ENCODE measurements at places on chromosomes 2 and 18. TPM values are rescaled to one million over a fixed set of nuclear protein-coding genes. Genes with fewer than 3 reads are reported as not detected.

The RNF181 gene
- total RNA-seq: 81.2 TPM

The CCDC121 gene
- 7.6 TPM for total RNA-seq

The IL1R2 gene
- 3.0 TPM for total RNA-seq

The GALR1 gene
- not detected for total RNA-seq

The FARSB gene
- total RNA-seq: 20.1 TPM

The KCNIP3 gene
- 6.2 TPM for total RNA-seq

The SCTR gene
- total RNA-seq: 0.59 TPM

DNA sequence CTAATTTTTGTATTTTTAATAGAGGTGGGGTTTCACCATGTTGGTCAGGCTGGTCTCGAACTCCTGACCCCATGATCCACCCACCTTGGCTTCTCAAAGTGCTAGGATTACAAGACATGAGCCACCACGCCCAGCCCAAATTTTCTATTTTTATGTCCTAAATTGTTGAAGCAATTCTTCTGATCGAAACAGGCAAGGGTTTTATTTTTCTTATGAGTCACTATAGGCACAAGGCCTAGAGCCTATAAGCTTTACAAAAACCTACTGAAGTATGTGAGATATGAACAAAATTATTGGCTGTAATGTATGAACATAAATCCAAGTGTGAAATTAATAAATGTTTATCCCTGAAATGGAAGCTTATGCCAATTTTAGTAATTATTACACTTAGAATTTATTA, 464.2 kb upstream of the NRP2 start:
- no peaks in the 10 kb centered on the region for H3K27me3 ChIP-seq
- no peaks in the 10 kb centered on the region for H3K36me3 ChIP-seq
- no peak for DNase-seq

DNA sequence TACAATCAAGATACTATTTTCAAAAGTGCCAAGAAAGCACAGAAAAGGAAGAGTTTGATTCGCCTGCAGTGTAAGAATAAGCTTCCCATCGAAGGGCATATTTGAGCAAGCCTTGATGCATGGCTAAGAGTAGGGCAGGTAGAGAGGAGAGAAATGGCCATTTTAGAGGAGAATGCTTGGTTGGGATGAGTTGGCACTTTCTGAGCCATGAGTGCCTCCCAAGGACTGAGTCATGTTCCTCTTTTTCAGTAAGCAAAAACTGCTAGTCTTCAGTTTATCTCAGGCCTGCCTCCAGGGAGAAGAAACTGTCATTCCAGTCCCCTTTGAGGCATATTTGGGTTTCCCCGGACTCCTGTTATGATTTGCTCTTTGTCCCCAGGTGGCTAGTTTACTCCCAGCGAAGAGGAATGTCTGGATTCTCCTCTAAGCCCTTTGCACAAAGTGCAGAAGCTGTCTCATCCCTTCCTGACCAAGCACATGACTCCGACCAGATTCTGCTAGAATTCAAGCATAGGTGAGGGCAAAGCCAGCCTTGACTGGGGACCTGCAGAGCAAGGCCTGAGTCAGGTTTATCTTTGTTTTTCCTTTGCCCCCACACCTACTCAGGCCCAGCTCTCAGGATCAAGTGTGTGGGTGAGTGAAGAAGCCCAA, 115.2 kb downstream of the TTC32 start:
- no peak for DNase-seq
- no peak overlapping the region for H3K27ac ChIP-seq
- peaks cover 12% of the 10 kb centered on the region for H3K4me1 ChIP-seq
- H3K4me3 ChIP-seq: no peak overlapping the region

DNA sequence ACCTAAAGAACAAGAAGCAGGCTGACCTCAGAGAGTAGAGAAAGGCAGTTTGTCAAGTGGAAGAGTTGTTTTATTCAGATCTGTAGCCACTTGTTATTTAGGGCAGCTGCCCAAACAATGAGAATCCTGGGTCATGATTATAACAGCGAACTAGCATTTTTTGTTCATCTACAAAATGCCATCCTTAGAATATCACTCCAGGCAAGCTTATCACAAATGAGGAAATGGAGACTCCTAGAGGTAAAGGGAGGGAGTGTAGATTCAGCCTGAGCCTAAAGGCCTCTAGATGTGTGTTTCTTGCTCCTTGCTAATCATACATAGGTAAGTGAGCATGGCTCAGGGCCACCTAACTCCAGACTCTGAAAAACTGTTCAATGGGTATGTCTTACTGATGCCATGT, 126.1 kb downstream of the HNMT start:
- DNase-seq: no peak
- no peak overlapping the region for H3K4me3 ChIP-seq
- no peak overlapping the region for H3K27ac ChIP-seq
- H3K36me3 ChIP-seq: no peaks in the 10 kb centered on the region
- peaks cover 6% of the 10 kb centered on the region for H3K4me1 ChIP-seq

- no peaks in the 10 kb centered on the region for H3K36me3 ChIP-seq
- no peaks in the 10 kb centered on the region for H3K27me3 ChIP-seq
- H3K4me1 ChIP-seq: no peaks in the 10 kb centered on the region
- H3K27ac ChIP-seq: no peak overlapping the region
Observed at GRCh38 chr2:68935471-68935870, 17.2 kb downstream of the GKN2 start.

- no peaks in the 10 kb centered on the region for H3K4me1 ChIP-seq
- no peak overlapping the region for H3K27ac ChIP-seq
- H3K4me3 ChIP-seq: no peak overlapping the region
Observed at GRCh38 chr2:221431477-221431876, 140.6 kb downstream of the EPHA4 start.

GRCh38 chr2:10188729-10189305, 66.3 kb downstream of the RRM2 start:
- H3K27me3 ChIP-seq: no peaks in the 10 kb centered on the region
- no peaks in the 10 kb centered on the region for H3K36me3 ChIP-seq
- H3K4me1 ChIP-seq: peaks cover 7% of the 10 kb centered on the region
- no peak overlapping the region for H3K4me3 ChIP-seq

- H3K4me1 ChIP-seq: peaks cover 13% of the 10 kb centered on the region
- H3K4me3 ChIP-seq: no peak overlapping the region
- no peaks in the 10 kb centered on the region for H3K27me3 ChIP-seq
- no peaks in the 10 kb centered on the region for H3K36me3 ChIP-seq
Observed at GRCh38 chr2:168894101-168894500, 3.9 kb upstream of the SPC25 start.

DNA sequence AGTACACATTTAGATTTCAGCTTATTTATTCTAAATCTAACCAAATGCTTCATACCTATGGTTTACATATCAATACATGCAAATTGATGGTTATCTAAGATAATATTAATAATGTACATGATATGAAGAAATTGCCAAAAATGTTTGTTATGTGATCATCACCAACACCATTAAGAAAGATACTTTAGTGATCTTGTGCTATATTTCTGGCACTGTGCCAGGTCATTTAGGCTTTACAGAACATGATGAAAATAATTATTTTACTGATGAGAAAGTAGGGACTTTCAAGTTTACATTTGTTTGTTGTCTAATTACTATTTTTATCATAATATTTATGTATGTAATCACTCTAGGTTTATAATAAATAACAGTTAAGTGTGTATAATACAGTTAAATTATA, 158.3 kb downstream of the GULP1 start:
- no peaks in the 10 kb centered on the region for H3K4me1 ChIP-seq
- no peaks in the 10 kb centered on the region for H3K27me3 ChIP-seq
- DNase-seq: no peak
- H3K4me3 ChIP-seq: no peak overlapping the region
- H3K27ac ChIP-seq: no peak overlapping the region
- H3K36me3 ChIP-seq: no peaks in the 10 kb centered on the region

DNA sequence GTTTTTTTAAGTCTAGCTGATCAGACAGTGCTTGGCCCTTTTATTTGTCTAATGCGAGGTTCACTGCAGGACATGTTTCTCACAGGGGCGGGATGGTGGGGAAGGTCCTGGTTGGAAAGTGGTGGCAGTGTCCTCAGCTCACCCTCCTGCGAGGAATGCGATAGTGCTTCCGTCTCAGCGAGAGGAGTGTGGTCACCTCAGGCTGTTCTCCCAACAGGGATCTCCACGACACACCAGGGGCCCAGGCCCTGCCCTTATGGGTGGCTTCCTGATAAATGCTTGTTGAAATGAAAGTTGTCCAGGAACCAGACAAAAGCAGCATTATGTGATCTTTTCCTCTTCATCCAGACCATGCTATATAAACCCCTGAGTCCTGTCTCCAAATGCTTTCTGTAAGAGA, 70.1 kb downstream of the BOLA3 start:
- peak; percentile 19 for DNase-seq
- peaks cover 34% of the 10 kb centered on the region for H3K36me3 ChIP-seq
- H3K4me1 ChIP-seq: peaks cover 27% of the 10 kb centered on the region
- H3K27me3 ChIP-seq: no peaks in the 10 kb centered on the region
- H3K27ac ChIP-seq: no peak overlapping the region

- H3K27ac ChIP-seq: no peak overlapping the region
- H3K27me3 ChIP-seq: no peaks in the 10 kb centered on the region
- no peak overlapping the region for H3K4me3 ChIP-seq
Observed at GRCh38 chr2:109660046-109660860, 46.1 kb downstream of the SOWAHC start.

DNA sequence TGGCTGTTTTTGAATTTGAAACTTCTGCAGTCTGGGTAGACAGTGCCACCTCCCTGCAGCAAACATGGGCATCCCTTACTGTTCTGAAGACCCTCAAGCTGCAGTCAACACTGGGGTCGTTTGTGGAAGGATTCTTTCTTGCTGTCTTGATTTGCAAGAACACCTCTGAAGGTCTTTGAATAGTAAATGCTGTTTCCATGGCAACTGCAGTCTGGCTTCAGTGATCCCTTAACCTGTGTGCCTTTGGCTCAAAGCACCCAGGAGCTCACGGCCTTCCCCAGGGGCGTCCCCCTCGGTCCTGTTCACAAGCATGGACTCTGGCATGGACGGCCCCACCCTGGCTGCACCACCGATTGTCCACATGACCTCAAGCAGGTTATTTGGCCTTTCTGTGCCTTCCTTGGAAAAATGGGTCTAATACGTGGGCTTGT, 38.3 kb downstream of the LRRFIP1 start:
- no peak overlapping the region for H3K4me3 ChIP-seq
- H3K4me1 ChIP-seq: peaks cover 69% of the 10 kb centered on the region
- no peak for DNase-seq
- H3K27ac ChIP-seq: no peak overlapping the region
- no peaks in the 10 kb centered on the region for H3K27me3 ChIP-seq

GRCh38 chr18:59593291-59593717, 103.9 kb downstream of the CCBE1 start:
- H3K36me3 ChIP-seq: no peaks in the 10 kb centered on the region
- H3K27ac ChIP-seq: no peak overlapping the region
- DNase-seq: no peak
- no peaks in the 10 kb centered on the region for H3K27me3 ChIP-seq

GRCh38 chr2:46378616-46379015, 81.4 kb downstream of the EPAS1 start:
- no peak overlapping the region for H3K4me3 ChIP-seq
- no peak overlapping the region for H3K27ac ChIP-seq
- H3K27me3 ChIP-seq: no peaks in the 10 kb centered on the region
- no peak for DNase-seq
- H3K4me1 ChIP-seq: peaks cover 8% of the 10 kb centered on the region
- peaks cover 100% of the 10 kb centered on the region for H3K36me3 ChIP-seq

GRCh38 chr2:7825591-7826312, 856.1 kb upstream of the ID2 start:
- no peak overlapping the region for H3K27ac ChIP-seq
- H3K27me3 ChIP-seq: no peaks in the 10 kb centered on the region
- H3K4me3 ChIP-seq: no peak overlapping the region
- no peak for DNase-seq
- no peaks in the 10 kb centered on the region for H3K36me3 ChIP-seq
- no peaks in the 10 kb centered on the region for H3K4me1 ChIP-seq

DNA sequence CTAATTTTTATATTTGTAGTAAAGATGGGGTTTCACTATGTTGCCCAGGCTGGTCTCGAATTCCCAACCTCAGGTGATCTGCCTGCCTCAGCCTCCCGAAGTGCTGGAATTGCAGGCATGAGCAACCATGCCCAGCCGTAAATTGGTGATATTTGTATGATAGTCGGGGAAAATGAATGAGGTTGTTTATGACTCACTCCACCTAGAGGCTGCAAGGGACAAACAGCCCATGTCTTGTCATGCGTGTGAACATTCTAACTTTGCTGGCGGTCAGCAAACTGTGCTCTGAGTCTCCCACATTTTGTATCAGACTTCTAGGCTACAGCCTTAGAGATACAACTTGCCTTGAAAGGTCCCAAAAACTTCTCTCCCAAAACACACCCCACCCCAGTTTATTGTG, 133.5 kb upstream of the DTNA start:
- no peak overlapping the region for H3K4me3 ChIP-seq
- no peak overlapping the region for H3K27ac ChIP-seq
- no peak for DNase-seq
- no peaks in the 10 kb centered on the region for H3K36me3 ChIP-seq
- H3K27me3 ChIP-seq: no peaks in the 10 kb centered on the region
